ENCODE measurements at places on chromosomes 5 and 9.

- no peak for DNase-seq
Observed at GRCh38 chr5:151154931-151155774, 2.4 kb downstream of the ANXA6 start.

DNA sequence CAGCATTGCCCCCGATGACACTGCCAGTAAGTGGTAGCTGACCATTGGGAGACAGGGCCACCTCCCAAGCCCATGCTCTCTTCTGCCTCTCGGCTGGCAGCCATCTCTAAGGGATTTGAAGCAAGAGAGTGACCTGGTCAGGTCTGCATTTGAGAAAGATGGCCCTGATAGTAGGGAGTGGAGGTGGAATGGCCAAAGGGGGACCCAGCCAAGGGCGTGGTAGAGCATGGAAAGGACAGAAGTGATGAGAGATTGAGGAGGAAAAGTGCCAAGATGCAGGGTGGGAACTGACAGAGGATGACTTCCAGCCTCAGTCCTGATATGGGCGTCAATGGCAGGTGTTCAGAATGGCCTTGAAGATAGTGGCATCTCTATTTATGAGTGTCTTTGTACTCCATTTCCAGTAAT, 9.0 kb downstream of the ABL1 start:
- no peak for DNase-seq

- DNase-seq = no peak
Observed at GRCh38 chr5:180990086-180990881, 1.6 kb downstream of the BTNL3 start.

DNA sequence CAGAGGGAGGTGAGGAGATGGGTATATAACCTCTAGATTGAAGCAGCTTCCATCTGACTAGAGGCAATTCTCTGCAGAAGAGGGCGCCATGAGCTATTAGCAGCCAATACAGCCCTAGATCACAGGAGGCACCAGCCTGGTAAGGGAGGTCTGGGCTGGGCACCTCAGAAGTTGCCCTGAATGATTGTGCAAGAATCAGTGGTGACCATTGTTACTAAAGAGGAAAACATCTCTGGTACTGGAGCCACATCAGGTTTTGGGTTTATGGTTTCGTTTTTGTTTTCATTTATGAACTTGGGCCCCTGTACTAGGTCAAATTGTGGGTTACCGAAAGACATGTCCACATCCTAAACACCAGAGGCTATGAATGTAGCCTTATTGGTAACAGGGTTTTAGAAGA, 342.0 kb downstream of the MLLT3 start:
- no peak for DNase-seq

DNA sequence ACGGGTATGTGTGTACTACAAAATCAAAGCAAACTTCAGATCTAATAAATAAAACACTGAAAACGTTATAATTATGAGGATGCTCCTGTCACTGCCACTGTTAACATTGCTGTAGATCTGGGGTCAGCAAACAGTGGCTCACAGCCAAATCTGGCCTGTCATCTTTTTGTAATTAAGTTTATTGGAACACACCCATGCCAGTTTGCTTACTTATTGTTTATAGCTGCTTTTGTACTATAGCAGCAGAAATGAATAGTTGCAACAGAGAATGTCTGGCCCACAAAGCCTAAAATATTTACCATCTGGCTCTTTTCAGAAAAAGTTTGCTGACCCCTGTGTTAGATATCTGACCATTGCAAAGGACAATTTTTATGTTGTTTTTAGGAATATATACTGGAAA, 32.1 kb downstream of the PRRC1 start:
- DNase-seq = no peak

DNA sequence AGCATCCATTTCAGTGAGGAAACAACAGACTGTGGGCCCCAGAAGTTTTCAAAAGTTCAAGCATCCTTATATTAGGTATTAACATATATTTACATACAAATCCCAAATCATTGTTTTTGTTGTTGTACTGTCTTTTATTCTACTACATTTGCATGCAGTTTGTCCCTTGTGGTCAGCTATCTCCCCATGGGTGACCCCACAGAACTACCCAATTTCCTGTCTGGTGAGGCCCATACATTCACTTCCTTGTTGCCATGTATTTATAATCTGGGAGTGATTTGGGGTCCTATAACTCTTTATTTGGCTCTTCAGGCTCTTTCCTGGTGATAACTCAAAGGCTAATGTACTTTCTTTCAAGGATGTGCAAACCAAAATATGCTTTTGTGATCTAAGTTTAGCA, 3.3 kb upstream of the CD180 start:
- no peak for DNase-seq

DNA sequence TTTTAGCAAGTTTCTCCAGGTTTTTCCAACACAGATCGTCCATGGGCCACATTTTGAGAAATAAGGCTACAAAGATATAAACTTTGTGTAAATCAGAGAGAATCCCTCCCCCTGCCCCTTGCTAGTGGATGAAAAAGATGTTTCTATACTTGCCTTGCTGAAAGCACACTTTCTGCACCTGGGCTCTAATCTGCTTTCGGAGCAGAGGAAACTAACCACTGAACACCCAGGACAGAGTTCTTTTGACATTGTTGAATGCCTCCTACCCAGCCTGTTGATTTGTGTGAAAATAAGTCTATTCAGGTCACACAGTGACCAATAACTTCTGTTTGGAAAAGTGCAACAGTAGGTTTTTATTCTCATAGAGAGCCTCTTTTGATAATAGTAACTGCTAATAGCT, 7.5 kb downstream of the ADRB2 start:
- DNase-seq = no peak

GRCh38 chr5:35598707-35599370, 18.8 kb upstream of the SPEF2 start:
- DNase-seq = no peak

DNA sequence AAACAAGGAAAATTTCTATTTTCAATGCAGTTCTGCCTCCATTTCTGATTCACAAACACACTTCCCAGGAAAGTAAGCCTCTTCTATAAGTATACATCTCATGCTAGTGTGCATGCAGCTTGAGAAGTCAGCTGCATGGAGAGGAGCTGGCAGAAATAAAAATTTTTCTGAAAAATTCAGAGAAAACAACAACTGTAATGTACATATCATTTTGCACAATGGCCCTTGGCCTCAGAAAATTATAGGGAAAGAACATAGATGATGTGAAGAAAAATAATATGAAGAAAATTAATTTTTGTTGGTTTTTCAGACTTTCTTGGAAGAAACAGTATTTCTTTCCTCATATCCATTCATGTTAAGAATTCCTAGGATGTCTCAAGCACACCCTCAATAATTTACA, 277.8 kb upstream of the ADRA1B start:
- DNase-seq = no peak

DNA sequence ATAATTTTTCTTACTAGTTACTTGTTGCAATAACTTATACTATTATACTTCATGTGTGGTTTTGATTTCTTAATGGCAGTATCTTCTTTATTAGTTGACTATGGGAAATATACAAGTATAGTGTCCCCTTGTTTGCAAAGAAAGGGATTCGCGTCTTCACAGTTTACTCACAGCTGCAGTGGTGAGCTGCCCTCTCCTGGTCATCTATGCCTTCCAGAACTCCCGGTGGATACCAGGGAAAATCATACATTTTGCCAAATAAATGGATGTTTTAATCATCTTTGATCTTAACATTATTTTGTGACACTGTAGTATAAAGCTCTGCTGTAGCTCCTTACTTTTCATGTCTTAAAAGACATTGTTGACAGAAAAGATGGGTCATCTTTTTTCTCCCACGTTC, 142.0 kb downstream of the ZCCHC7 start:
- no peak for DNase-seq

DNA sequence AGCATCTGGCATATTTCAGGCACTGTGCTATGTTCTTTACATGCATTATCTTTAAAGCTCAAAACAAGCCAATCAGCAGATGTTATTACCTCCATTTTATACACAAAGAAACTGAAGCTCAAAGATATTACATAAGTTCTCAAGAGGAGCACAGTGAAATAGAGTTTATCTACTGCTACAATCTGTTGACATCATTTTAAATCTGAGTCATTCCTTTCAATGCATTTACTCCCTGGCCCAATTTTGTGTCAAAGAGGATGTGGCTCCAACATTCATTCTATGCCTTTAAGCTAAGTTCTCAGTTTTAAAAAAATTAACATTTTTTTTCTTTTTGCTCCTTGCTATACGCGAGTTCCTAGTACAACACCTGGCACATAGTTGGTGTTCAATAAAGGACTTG, 486.3 kb upstream of the ZNF462 start:
- no peak for DNase-seq

- no peak for DNase-seq
Observed at GRCh38 chr9:78130004-78130403, 98.4 kb upstream of the GNAQ start.

GRCh38 chr5:180803181-180804128, 849 bp upstream of the MGAT1 start:
- peak; percentile 58 for DNase-seq

Data from stimulated activated CD4-positive, alpha-beta T cell treated with anti-CD3 and anti-CD28 coated beads, TNF-alpha, amount 100 ng/mL, for 1 hour (primary cell).